Right renal pelvis (tissue), 4 donors: ENCODE measurements at places on chromosomes 4 and X. TPM values are rescaled to one million over a fixed set of nuclear protein-coding genes. Genes with fewer than 3 reads are reported as not detected.

- DNase-seq = no peak
These were observed 147.8 kb upstream of the PSAPL1 start for GRCh38 chr4:7582313-7583097.

GRCh38 chrX:24314019-24314635, at the start of gene SUPT20HL2:
Gene SUPT20HL2 (minus strand): TSS chrX:24314069. CDS start chrX:24313315, 754 bp downstream.
- DNase-seq = no peak

DNA sequence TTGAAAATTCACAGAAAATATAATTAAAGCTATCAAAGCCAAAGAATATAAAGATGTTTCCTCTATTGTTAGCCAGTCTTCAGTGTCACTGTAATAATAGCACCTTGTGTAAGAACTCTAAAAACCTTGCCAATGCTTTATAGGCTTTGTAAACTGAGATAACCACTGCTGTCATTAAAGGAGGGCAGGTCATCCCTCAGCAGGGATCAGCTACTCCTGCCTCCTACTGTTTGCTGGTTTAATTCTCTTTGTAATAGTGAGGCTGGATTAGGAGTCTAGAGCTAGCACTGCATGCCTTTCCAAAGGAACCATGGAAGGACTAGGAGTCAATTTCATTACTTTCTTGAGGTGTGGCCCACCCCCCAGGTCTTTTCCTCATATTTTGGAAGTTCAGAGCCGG, 46.2 kb downstream of the FHIP1A start:
- DNase-seq = no peak

ARMCX2 gene
- 137 TPM for polyA plus RNA-seq
